ENCODE measurements at places on chromosomes 1 and 21. TPM values are rescaled to one million over a fixed set of nuclear protein-coding genes. Genes with fewer than 3 reads are reported as not detected.
A peak's percentile ranks its signal among the peaks of the same experiment; 100 is the strongest.

GRCh38 chr1:58869638-58870297, 85.9 kb upstream of the JUN start:
- no peaks in the 10 kb centered on the region for H3K27me3 ChIP-seq
- H3K4me3 ChIP-seq: no peak overlapping the region
- DNase-seq: no peak
- no peak overlapping the region for H3K27ac ChIP-seq
- H3K36me3 ChIP-seq: no peaks in the 10 kb centered on the region

DNA sequence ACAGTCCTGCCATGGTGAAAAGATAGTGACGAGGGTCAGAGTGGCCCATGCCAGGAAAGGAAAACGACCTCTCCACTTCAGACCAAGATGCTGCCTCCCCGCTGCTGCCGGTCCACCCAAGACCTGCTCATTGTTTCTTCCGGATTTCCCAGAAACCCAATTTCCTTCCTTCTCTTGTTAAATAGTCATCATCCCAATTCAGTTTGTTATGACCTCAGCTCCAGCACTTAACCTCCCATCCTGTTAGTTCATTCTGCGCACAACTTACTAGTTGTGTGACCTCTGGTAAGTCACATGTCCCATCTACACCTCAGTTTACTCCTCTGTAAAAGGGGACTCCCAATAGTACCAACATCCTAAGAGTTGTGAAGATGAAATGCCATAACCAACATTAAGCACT, 29.9 kb upstream of the PPP1R15B start:
- no peaks in the 10 kb centered on the region for H3K36me3 ChIP-seq
- DNase-seq: no peak
- H3K27me3 ChIP-seq: no peaks in the 10 kb centered on the region
- no peak overlapping the region for H3K27ac ChIP-seq
- peaks cover 24% of the 10 kb centered on the region for H3K4me1 ChIP-seq

DNA sequence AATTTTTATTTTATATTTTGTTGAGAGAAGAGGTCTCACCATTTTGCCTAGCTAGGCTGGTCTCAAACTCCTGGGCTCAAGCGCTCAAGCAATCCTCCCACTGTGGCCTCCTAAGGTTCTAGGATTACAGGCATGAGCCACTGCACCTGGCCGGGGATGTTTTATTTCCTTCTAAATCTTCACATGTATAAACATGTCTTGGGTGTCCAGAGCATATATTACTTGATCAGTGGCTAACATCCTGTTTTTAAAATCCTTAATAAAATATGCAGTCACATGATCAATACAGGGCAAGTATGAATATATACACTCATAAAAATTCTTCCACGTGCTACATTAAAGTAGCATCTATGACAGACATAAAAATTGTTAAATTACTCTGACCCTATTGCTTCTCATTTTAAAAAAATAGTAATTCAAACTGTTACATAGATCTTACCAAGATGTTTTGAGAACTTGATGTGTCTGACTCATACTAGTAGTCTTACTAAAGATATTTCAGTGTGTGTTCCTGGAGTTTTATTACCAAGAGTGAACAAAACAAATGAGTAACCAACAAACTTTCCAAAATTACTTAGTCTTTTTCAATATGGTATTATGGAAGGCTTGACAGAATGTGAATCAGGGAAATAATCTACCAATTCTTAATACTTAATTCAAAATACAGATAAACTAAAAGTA, 222.5 kb downstream of the SLC45A1 start:
- DNase-seq: no peak
- no peaks in the 10 kb centered on the region for H3K4me1 ChIP-seq
- no peaks in the 10 kb centered on the region for H3K36me3 ChIP-seq
- no peak overlapping the region for H3K27ac ChIP-seq
- H3K27me3 ChIP-seq: no peaks in the 10 kb centered on the region

GRCh38 chr1:20212685-20213331, 26.5 kb upstream of the PLA2G2C start:
- no peak overlapping the region for H3K4me3 ChIP-seq
- H3K27ac ChIP-seq: no peak overlapping the region
- peak; percentile 79 for DNase-seq

DNA sequence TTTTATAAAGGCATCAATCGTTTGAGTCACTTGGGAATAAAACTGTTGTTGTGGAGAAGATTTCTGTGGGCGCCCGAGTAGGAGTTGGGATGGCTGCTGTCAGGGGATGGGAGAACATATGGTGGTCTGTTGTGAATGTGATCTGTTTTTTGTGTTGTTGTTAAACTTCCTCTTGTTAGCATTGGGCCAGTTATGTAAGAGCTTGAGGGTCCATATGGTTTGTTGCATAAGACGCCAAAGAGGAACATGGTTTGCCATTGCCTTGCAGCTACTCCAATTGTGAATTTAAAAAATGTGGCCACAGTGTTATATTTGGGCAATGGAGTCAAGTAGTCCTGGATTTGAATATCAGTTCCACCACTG, 136.1 kb upstream of the JUN start:
- peaks cover 10% of the 10 kb centered on the region for H3K4me1 ChIP-seq
- H3K27me3 ChIP-seq: no peaks in the 10 kb centered on the region
- H3K4me3 ChIP-seq: no peak overlapping the region
- no peaks in the 10 kb centered on the region for H3K36me3 ChIP-seq

GRCh38 chr1:168410464-168410863, 129.8 kb downstream of the TBX19 start:
- no peak for DNase-seq
- H3K36me3 ChIP-seq: no peaks in the 10 kb centered on the region
- H3K27me3 ChIP-seq: no peaks in the 10 kb centered on the region
- no peak overlapping the region for H3K4me3 ChIP-seq
- no peaks in the 10 kb centered on the region for H3K4me1 ChIP-seq

DNA sequence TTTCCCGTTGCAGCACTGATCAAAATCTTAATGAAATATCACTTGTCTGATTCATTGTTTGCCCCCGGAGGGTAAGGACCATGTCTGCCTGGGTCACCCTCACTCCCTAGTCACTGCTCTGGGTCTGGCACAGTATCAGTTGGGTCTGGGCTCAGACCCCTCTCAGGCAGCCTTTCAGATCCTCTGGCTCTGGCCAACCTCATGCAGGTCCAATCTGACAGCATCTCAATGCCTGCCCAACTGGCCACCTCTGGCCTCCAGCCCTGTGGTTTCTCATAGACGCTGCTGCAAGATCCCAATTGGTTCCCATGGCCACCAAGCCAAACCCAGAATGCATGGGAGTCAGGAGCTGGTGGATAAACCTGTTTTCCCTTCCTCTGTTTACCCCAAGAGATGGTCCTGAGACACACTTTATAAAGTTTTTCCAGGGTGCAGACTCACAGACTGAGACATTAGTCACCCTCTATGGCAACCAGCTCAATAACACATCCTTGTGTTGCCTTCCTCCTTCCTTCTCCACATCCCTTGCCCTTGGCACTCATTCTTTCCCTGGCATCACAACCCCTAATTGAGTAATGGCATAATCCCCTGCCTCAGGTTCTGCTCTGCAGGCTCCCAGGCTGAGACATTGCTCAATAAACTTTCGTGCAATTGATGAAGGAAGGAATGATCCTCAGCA, 199.2 kb downstream of the GRIK3 start:
- no peaks in the 10 kb centered on the region for H3K4me1 ChIP-seq
- no peak overlapping the region for H3K4me3 ChIP-seq
- H3K36me3 ChIP-seq: no peaks in the 10 kb centered on the region
- H3K27ac ChIP-seq: no peak overlapping the region
- no peak for DNase-seq

GRCh38 chr1:2134621-2135307, 59.8 kb downstream of the FAAP20 start:
- DNase-seq: no peak
- H3K27me3 ChIP-seq: no peaks in the 10 kb centered on the region
- no peaks in the 10 kb centered on the region for H3K36me3 ChIP-seq
- H3K4me1 ChIP-seq: peaks cover 30% of the 10 kb centered on the region

- no peaks in the 10 kb centered on the region for H3K27me3 ChIP-seq
- H3K4me1 ChIP-seq: no peaks in the 10 kb centered on the region
- no peak for DNase-seq
- no peaks in the 10 kb centered on the region for H3K36me3 ChIP-seq
- H3K27ac ChIP-seq: no peak overlapping the region
- no peak overlapping the region for H3K4me3 ChIP-seq
Observed at GRCh38 chr1:40595623-40596022, 64.2 kb downstream of the ZNF684 start.

- H3K4me1 ChIP-seq: peaks cover 5% of the 10 kb centered on the region
- no peak overlapping the region for H3K27ac ChIP-seq
- H3K36me3 ChIP-seq: no peaks in the 10 kb centered on the region
- no peak overlapping the region for H3K4me3 ChIP-seq
- no peak for DNase-seq
- H3K27me3 ChIP-seq: no peaks in the 10 kb centered on the region
Observed at GRCh38 chr1:63363014-63363413, 4.4 kb upstream of the ALG6 start.

- H3K4me3 ChIP-seq: no peak overlapping the region
- H3K36me3 ChIP-seq: no peaks in the 10 kb centered on the region
- peak; percentile 53 for DNase-seq
- peak overlapping the region; percentile 2 for H3K27ac ChIP-seq
- no peaks in the 10 kb centered on the region for H3K27me3 ChIP-seq
Observed at GRCh38 chr21:36149788-36150711, 6.6 kb upstream of the DOP1B start.

- H3K4me3 ChIP-seq: no peak overlapping the region
- no peaks in the 10 kb centered on the region for H3K36me3 ChIP-seq
- no peaks in the 10 kb centered on the region for H3K27me3 ChIP-seq
- no peaks in the 10 kb centered on the region for H3K4me1 ChIP-seq
- H3K27ac ChIP-seq: no peak overlapping the region
Observed at GRCh38 chr1:110265186-110265585, 55.1 kb downstream of the KCNC4 start.

Gene TMEM240
- 4.3 TPM for polyA plus RNA-seq

Gene CFHR5
- 0.11 TPM for polyA plus RNA-seq

Gene TFF3
- polyA plus RNA-seq: 11.5 TPM

- H3K27ac ChIP-seq: no peak overlapping the region
- H3K27me3 ChIP-seq: no peaks in the 10 kb centered on the region
- DNase-seq: no peak
- H3K36me3 ChIP-seq: no peaks in the 10 kb centered on the region
Observed at GRCh38 chr1:245110406-245110805, 44.4 kb upstream of the KIF26B start.

DNA sequence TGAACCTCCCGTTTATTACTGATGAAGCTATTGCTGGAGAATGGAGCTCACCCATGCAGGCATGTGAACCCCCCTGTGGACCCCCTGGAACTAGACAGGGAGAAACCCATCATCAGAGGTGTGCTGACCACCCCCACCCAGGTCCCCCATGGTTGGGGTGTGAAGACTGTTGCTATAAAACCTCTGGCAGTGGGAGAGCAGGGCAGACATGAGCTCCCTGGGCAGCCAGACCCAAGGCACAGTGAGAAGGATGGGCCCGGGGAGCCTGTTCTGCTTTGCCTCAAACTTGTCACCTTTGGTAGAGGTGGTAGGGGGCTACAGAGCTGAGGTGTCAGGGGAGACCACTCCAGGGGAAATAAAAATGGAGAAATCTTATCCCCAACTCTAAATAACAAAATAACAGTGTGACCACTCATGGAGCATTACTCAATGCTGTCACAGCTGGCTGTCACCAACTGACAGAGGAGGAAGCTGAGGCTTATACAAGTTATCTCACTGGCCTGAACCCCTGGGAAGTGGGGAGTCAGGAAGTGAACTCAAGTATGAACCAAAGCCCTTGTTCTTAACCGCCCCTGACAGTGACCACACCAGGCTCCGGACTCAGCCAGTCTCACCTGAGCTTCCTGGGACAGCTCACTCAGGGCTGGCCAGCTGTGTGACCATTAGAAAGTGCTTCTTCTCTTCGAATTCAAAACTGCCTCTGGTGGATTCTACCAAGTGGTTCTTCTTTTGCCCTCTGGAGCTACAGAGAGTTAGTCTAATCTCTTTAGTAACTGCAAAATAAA, 698.8 kb downstream of the MATN1 start:
- no peak for DNase-seq
- H3K4me1 ChIP-seq: no peaks in the 10 kb centered on the region

Gene PAPPA2
- polyA plus RNA-seq: 0.80 TPM
